HT-29 (cell line): ENCODE measurements at places on chromosomes 1 and 21. TPM values are rescaled to one million over a fixed set of nuclear protein-coding genes. Genes with fewer than 3 reads are reported as not detected.

DNA sequence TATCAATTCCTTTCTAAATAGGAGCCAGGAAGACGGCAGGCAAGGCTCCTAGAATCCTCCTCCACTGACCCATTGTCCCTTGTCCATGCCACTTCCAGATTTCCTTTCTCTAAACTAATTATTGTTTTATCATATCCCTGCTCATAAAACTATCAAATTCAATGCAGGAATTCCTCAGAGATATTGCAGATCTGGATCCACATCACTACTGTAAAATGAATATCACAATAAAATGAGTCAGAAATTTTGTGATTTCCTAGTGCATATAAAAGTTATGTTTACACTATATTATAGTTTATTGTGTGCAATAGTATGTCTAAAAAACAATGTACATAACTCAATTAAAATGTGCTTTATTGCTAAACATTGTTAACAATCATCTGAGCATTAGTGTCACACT is 498.7 kb upstream of the NEGR1 start:
- no peak for DNase-seq

- no peak for DNase-seq
Measured at GRCh38 chr1:67433837-67434236, 3.6 kb upstream of the SERBP1 start.

GRCh38 chr1:10662824-10663677 is 133.4 kb downstream of the CASZ1 start:
- no peak for DNase-seq

DNA sequence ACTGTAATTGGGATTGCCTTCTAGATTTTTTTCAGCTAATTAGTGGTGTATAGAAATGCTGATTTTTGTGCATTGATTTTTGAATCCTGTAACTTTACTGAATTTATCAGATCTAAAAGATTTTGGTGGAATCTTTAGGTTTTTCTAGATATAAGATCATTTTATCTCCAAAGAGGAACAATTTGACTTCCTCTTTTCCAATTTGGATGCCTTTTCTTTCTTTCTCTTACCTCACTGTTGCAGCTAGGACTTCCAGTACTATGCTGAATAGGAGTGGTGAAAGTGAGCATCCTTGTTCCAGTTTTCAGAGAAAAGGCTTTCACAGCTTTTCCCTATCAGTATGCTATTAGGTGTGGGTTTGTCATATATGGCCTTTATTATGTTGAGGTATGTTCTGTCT is 53.6 kb downstream of the TESK2 start:
- no peak for DNase-seq

DNA sequence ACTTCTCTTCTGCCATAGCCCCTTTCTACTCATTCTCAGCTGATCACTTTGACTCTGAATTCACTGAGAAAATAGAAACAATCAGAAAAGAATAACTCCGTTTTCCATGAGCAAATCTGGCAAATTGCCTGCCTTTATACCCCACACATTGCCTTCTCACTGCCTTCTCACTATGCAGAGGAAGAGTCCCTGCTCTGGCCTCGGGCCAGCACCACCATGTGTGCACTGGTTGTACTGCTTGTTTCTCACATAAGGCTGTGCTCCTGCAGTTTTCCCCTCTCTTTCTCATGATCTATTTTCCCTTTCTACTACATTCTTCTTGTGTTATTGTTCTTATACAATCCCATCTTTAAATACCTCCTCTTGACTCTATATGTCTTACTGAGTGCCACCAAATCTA is 2.3 kb upstream of the HMGCS2 start:
- no peak for DNase-seq

DNA sequence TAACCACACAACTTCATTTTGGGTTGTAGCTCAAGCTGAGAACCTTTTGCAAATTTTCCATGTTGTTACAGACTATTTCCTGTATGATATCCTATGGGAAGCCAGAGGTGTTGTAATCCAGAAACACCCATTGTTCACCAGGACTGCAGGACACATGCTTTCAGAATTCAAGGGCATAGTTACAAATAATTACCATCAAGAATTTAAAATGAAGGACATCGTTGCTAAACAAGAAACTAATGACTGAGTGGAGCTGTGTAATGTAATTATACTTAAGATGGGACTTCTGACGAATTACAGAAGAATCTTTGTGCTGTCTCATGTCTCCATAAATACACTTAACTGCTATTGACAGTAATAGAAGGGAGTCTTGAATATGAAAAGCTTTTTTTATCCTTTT is 47.6 kb upstream of the HOOK1 start:
- no peak for DNase-seq

Gene DCST1
- total RNA-seq, result 0.05 TPM in 1 of 2 replicates, not detected in the other

Gene ETV3L
- total RNA-seq, result not detected in 2 replicates

Gene LCE3D
- total RNA-seq, result not detected in 2 replicates
